ENCODE measurements at places on chromosomes 2 and 18. TPM values are rescaled to one million over a fixed set of nuclear protein-coding genes. Genes with fewer than 3 reads are reported as not detected.
A peak's percentile ranks its signal among the peaks of the same experiment; 100 is the strongest.

GRCh38 chr2:171822525-171823322, 71.3 kb downstream of the SLC25A12 start:
- no peak for DNase-seq

- DNase-seq = no peak
Observed at GRCh38 chr18:44917216-44918141, 236.8 kb downstream of the SETBP1 start.

The ADCYAP1 gene
- not detected for total RNA-seq

The ACTG2 gene
- total RNA-seq = 0.27 TPM

GRCh38 chr2:63488118-63488713, 100.1 kb downstream of the WDPCP start:
- DNase-seq = peak; percentile 47

DNA sequence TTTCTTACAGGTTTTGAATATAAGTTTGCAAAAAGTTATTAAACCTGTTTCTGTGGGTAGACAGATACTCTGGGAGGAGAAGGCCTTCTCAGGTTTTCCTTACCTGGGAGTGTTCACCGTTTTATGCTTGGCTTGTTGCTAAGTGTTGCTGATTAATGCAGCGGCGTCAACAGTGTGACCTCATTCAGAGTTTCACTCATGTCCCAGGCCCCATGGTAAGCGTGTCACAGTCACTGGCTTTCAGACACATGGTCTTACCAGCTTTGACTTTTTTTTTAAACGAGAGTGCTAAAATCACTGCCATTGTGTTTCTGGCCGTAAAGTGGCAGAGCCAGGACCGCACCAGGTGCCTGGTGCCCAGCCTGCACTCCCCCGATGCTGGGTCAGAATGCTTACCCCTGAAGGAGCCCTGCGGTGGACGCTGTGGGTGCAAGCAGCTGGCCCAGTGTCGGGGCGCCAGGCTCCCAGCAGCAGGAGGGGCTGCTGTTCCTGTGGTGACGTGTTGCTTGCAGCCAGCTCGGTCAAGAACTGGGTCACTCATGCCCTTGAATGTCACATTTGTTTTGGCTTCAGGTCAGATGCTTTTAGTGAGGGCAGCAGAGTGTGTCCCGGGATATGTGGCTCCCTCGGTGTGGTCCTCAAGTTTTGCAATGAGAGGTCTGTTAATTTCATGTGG, 3.5 kb downstream of the CAPN10 start:
- DNase-seq = no peak

GRCh38 chr2:46580416-46580815, 101.1 kb downstream of the TMEM247 start:
- DNase-seq = no peak

The GPR45 gene
- not detected for total RNA-seq

The SLC14A1 gene
- 3.1 TPM for total RNA-seq

GRCh38 chr2:231732604-231733003, 24.3 kb downstream of the PTMA start:
- DNase-seq = no peak

- DNase-seq = no peak
Observed at GRCh38 chr2:99864561-99865553, 277.5 kb downstream of the AFF3 start.

- no peak for DNase-seq
Observed at GRCh38 chr2:209523041-209523740, 99.3 kb downstream of the MAP2 start.

The WDR12 gene
- 131 TPM for total RNA-seq

DNA sequence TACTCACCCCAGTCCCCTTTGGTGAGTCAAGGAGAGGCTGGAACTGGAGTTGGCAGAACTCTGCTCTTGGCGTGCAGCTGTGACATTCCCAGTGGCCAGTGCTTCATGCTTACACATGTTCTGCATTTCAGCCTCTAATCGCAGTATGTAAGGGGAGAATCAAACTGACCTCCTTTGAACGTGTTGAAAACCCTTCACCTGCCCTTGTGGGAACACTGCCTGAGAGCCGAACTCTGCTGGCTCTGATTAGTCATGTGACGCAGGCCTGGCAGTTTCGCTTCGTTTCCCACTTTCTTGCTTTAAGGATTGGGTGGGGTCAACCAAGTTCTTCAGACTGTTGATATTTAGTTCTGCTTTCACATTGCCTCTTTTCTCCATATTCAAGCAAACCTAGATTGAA, 173.8 kb upstream of the BCL2L11 start:
- DNase-seq = no peak

The GPR35 gene
- 14.4 TPM for total RNA-seq

DNA sequence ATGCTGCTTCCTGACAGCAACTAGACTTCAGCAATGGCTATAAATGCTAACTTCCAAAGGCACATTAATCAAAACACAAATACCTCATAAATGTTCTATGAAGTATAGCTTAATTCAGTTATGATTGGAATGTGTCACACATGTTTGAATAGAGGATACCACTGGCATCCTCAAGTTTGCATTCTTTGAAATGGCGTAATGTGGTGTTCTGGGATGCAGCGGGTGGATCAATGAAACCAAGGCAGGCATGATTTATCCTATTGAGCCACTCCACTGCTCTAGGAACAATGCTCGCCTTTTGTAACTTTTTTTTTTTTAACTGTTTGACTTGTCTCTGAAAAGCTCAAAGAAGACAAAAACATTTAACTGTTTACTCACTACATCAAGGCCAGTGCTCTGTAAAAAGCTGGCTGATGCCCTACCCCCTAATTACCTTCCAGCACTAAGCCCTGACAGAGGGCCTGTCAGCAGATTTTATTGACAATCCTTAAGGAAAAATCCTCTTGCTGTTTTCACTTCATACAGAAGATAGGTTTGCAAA, 278.8 kb upstream of the SESTD1 start:
- DNase-seq = no peak

The ZSWIM2 gene
- total RNA-seq = not detected

DNA sequence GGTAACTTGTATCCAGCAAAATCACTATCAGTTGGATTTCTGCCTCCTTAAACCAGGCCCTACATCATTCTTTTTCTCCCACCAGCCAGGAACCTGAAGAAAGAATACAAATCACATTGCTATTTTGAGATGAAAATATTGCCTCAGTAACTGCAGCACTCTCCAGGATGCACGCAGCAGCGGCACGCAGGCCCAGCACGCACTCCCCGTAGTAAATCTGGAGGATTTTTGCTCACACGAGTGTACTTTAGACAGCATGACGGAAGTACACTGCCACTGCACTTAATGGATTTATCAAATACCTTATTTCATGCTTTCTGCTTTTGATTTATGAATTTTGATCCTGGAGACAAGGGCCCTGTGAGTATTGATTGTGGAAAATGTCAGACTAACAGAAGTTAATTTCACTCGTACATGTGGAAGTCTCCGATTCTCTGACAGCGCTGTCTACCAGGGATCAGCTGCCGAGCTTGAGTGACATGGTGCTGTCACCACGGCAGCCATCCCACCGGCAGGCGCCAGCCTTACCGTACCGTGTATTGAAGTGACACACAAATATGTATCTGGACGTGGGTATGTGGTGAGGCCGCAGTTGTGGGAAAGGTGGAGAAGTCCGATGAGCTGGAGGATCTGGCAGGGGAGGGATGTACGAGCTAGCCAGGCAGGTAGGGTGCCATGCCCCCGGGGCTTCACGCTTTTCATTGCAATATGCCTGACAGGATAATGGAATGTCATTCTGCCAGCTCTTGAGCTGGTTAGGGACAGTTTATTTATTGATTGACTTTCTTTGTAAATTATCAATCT, 863.7 kb downstream of the GALR1 start:
- DNase-seq = no peak

DNA sequence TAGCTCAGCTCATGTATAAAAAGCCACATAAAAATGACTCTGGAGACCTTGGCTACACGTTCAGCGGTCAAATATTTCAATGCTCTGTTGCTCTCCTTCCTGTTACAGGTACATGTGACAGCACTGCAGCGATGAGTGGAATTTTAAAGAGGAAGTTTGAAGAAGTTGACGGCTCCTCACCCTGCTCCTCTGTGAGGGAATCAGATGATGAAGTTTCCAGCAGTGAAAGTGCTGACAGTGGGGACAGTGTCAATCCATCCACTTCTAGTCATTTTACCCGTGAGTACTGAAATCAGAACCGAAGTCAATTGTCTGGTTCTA, 125.4 kb downstream of the CSRNP3 start:
- no peak for DNase-seq

DNA sequence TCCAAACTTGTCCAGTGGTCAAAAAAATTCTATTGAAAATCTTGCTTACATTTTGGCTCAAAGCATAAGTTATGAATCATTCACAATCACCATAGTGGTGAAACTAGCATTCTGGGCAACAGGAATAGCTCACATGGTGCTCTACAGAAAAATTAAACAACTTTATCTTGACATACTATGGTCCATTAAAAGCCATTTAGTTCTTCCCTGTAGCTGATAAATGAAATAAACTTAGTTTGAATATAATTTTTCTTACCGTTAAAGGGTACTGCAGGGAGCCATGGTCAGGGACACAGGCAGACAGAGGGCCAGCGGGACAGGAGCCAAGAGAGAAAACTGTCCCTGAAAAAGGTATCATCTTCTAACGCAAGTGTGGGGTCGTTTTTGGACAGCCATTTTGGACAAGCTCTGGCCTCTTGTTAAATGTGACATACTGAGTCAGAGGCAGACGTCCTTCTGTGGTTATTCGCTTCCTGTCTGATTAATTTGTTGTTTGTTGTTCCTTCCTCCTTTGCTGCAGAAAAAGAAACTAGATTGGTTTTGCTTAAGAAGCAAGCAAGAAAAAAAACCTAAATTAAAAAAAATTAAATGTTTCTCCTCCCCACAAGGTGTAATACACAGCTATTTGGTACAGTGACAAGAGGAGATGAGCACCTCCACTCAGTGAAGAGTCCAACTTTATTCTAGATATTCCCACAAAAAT, at the start of gene WIPF1:
WIPF1 (minus strand) TSS at position 460 of the 703 bp plus-strand sequence. CDS start 12,231 bp downstream, outside the sequence.
- peak; percentile 76 for DNase-seq

GRCh38 chr2:146189541-146189940, 1655.3 kb upstream of the ACVR2A start:
- no peak for DNase-seq

DNA sequence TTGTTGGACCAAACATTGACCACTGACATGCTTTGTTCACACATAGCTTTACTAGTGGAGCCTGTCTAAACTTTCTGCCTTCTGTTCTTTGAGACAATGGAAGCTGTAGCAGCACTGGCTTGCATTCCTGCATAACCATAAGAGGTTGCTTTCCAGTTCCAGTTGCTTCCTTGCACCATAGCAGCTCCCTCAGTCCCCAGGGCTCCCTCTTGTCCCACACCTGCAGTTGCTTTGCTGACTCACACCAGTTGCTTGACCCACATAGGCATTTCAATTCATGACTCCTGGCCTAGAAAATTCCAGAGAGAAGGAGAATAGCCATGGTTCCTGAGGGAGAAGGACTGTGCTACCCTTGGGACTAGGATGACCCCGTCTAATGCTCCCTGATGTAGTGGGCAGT, 20.9 kb downstream of the SGPP2 start:
- DNase-seq = no peak

The VAMP5 gene
- 29.4 TPM for total RNA-seq

- no peak for DNase-seq
Observed at GRCh38 chr2:29775937-29776336, 145.4 kb downstream of the ALK start.

DNA sequence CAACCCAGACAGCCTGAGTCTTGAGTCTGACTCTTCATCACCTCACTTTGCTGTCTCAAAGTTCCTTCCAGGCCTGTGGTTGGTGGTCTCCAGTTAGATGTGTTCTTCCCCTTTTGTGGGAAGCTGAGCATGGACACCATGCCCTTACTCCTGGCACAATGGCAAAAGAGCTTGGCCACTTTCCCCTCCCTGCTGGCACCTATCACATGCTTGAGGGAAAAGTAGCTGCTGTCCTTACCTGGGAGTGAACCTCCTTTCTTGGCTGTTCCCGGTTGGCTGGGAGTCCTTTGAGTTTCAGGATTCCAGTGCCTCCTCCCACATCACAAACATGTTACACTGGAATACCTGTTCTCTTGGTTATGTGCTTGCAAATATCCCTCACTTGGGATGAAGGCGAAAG, 97.8 kb downstream of the GATA6 start:
- DNase-seq = no peak

GRCh38 chr2:37477921-37478320, 133.5 kb downstream of the QPCT start:
- DNase-seq = no peak

The SAG gene
- not detected for total RNA-seq

The CXCR1 gene
- total RNA-seq = not detected

DNA sequence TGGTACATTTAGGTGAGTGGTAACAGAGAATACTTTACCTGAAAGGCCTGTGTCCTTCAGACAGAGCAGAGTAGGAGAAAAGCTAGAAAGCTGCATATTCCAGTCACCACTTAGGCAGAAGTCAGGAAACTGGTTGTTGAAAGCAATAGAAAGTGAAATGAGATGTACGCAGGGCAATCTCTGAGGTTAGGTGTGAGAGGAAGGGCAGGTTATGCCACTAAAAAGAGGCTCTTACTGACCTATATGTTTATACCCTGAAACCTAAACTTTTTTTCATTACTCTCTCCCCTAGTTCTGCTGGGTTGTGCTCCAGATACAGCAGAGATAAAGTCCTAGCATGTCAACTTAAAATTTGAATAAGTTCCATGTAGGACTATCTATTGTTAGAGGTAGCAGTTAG, 93.5 kb downstream of the COX7A2L start:
- DNase-seq = no peak

The ACVR1C gene
- 2.2 TPM for total RNA-seq

DNA sequence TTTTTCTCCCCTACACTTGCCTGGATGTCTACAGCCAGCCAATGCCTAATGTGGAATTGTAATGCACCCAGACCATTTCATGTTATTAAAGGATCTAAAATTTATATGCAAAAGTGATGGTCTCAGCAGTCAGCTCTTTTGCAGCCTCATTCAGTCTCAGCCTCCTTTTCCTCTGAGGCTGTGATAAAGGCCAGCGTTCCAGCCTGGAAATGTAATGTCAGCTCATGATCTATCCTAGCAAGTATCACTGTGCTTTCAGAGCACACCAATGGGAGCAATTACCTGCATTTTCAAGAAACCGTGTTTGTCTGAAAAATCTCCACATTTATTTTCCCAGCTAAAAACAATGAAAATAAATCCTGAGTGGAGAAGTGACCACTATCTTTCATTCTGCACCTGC, 274.6 kb downstream of the CDH20 start:
- DNase-seq = no peak

The CDH7 gene
- not detected for total RNA-seq

DNA sequence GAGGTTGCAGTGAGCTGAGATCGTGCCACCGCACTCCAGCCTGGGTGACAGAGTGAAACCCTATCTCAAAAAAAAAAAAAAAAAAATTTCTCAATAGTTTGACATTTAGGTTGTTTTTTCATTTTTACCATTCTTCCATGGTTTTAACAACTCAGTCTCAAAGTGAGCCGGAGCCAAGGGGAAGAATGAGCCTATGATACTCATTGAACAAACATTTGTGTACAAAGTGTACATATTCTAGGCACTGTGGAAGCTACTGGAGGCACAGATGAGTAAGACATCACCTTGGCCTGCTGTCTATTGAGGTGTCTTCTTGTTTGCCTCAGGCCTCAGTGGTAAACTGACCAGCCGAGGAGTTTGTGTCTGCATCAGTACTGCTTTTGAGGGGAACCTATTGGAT, 21.9 kb downstream of the CENPO start:
- DNase-seq = no peak

The SIX3 gene
- total RNA-seq = not detected

The TUBA4B gene
- total RNA-seq = not detected
